ENCODE measurements at places on chromosomes 1 and 21. TPM values are rescaled to one million over a fixed set of nuclear protein-coding genes. Genes with fewer than 3 reads are reported as not detected.

MYBPH gene
- not detected for total RNA-seq

CROCC gene
- total RNA-seq = 11.9 TPM

LINGO4 gene
- total RNA-seq = not detected

CACNA1E gene
- total RNA-seq = not detected

Measured in dermis lymphatic vessel endothelial cell (primary cell).